Aorta (tissue), 5 donors: ENCODE measurements at places on chromosomes 3 and 15. TPM values are rescaled to one million over a fixed set of nuclear protein-coding genes. Genes with fewer than 3 reads are reported as not detected.

The CPLX3 gene
- total RNA-seq: not detected

The PATL2 gene
- total RNA-seq: 1.3 TPM

The KLF15 gene
- total RNA-seq: 39.9 TPM

The UBE2Q2 gene
- 42.6 TPM for total RNA-seq

The MAGEF1 gene
- 23.4 TPM for total RNA-seq

The CDHR4 gene
- 0.26 TPM for total RNA-seq

The POLQ gene
- 0.23 TPM for total RNA-seq

The WDR93 gene
- not detected for total RNA-seq

The ARHGAP31 gene
- total RNA-seq: 29.1 TPM

The CCDC9B gene
- total RNA-seq: 66.6 TPM

The IMPG2 gene
- total RNA-seq: 0.63 TPM

The RARB gene
- total RNA-seq: 5.9 TPM

The LRRC31 gene
- not detected for total RNA-seq

The HDGFL3 gene
- 65.3 TPM for total RNA-seq

The TEX9 gene
- 3.9 TPM for total RNA-seq

The FAM131A gene
- total RNA-seq: 28.2 TPM

The PLD1 gene
- 23.1 TPM for total RNA-seq

The CCDC66 gene
- total RNA-seq: 51.5 TPM

The FBN1 gene
- total RNA-seq: 167 TPM

The MORC1 gene
- total RNA-seq: not detected

The NLGN1 gene
- total RNA-seq: 15.5 TPM

The SIDT1 gene
- 3.0 TPM for total RNA-seq

The PRKCI gene
- 33.6 TPM for total RNA-seq

The GRK7 gene
- 0.23 TPM for total RNA-seq

The DZIP3 gene
- total RNA-seq: 15.5 TPM

The SLC27A2 gene
- total RNA-seq: not detected

The PCLAF gene
- not detected for total RNA-seq

The TUBGCP5 gene
- total RNA-seq: 19.8 TPM

The DAZL gene
- total RNA-seq: not detected

The CTXN2 gene
- not detected for total RNA-seq

The SNTN gene
- total RNA-seq: not detected

The GOLGA8G gene
- total RNA-seq: not detected

The DNAH12 gene
- 0.18 TPM for total RNA-seq

The CRYGS gene
- 7.5 TPM for total RNA-seq

The KCNAB1 gene
- total RNA-seq: 45.8 TPM

The TMEM158 gene
- total RNA-seq: 3.2 TPM

The SEC22C gene
- total RNA-seq: 46.6 TPM

The ABHD2 gene
- 135 TPM for total RNA-seq

The ZKSCAN7 gene
- total RNA-seq: 3.5 TPM
